HFFc6 (cell line): ENCODE measurements at places on chromosomes 7 and 10.

DNA sequence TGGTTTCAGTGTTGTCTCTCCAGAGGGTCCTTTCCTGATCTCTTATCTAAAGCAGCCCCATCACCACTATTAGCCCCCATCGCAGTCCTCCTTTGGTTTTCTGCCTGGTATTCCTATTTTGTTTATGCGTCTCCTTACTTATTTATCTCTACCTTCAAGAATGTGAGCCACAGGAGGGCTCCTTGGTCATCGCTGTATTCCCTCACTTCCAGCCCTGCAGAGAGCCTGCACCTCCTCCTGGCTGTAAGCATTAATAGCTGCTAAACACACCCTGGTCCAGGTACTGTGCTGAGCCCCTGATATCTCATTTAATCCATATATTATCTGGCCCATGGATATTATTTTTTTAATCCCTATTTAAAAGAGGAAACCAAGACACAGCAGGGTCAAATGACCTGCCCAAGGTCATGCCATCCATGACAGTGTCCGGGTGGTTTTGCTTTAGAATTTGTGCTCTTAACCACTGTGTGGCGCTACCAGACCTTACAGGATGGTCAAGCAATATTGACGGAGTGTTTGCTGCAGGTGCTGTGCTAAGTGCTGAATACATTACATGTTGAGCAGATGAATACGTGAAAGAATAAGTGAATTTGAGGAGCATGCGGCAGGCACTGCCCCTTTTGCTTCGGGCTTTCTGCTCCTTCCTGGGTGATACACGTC, 227.2 kb downstream of the ADAM12 start:
- DNase-seq, result no peak

- DNase-seq, result no peak
Measured at GRCh38 chr7:12423355-12423996, 19.8 kb upstream of the VWDE start.

DNA sequence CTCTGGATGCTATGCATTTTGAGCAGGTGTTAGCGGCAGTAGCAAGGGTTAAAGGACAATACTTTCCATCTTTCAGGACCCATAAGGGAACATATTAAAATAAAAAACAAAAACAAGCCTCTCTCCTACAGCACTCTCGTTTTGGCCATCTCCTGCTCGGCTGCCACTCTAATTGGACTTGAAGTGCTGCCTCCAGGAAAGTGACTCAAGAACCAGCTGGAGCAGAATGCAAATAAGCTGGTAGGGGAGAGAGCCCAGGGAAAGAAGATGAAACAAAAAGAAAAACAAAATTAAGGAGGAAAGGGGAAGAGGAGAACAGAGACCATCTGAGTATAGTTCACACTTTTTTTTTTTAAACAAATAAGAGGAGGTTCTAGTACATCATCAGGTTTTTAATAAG, 65.6 kb downstream of the HBP1 start:
- no peak for DNase-seq

- DNase-seq, result no peak
Measured at GRCh38 chr7:29418651-29419050, 145.0 kb upstream of the PRR15 start.

GRCh38 chr7:41045556-41046123, 657.2 kb downstream of the INHBA start:
- DNase-seq, result no peak

DNA sequence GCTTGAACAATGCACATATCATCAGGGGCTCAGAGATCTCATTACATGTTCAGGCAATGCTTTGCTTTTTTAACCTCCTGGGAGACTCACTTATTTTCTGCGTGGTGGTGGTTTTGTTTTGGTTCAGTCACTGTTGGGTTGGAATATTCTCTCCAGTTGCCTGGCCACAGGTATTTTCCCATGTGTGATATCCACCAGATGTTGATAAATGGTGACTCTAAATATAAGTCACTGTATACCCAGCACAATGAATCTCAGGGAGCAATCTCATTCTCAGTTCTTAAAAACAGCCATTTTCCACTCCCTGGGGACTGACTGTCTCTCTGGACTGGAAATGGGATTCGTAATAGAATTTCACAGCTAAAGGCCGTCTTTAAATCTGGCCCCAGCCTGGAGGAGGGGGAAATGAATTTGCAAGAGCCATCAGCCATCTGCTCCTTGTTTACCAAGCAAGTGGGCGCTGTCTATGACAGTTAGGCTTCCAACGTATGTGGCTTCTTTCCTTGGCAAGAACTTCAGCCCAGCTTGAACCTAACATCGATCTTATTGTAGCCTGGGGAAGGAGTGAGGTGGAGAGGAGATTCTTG, 1106.2 kb downstream of the NRG3 start:
- DNase-seq, result peak; percentile 32

GRCh38 chr10:72612203-72612826, 13.6 kb downstream of the MICU1 start:
- peak; percentile 7 for DNase-seq

DNA sequence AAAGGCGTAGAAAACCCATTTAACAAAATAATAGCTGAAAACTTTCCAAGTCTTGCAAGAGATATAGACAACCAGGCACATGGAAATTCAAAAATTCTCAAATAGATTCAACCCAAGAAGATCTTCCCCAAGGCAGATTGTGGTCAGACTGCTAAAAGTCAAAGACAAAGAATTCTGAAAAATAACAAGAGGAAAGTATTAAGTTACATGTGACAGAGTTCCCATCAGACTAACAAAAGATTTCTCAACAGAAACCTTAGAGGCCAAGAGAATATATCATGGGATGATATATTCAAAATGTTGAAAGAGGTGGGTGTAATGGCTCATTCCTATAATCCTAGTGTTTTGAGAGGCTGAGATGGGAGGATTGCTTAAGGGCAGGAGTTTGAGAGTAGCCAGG, 59.8 kb downstream of the TMEM178B start:
- DNase-seq, result peak; percentile 4

DNA sequence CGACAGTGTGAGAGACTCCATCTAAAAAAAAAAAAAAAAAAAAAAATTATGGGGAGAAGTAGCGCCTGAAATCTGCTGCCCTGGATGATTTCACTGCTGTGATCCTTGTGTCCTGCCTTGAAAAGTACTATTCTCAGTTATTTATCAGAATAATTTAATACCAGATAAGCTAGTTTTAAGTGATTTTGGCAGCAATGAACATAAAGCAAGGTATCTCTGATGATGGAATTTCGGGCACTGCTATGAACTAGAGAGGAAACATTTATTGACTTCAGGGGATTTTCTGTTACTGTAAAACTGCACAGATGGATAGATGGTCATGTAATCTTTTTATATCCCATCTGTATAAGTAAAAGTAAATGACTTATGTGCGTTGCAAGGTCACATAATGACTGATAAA, 619.1 kb upstream of the ANKRD30A start:
- no peak for DNase-seq

- no peak for DNase-seq
Measured at GRCh38 chr7:43768887-43769272, 10.4 kb downstream of the BLVRA start.

GRCh38 chr10:28384557-28384956, 81.7 kb upstream of the MPP7 start:
- DNase-seq, result no peak

GRCh38 chr7:83921941-83922607, 272.5 kb downstream of the SEMA3A start:
- DNase-seq, result peak; percentile 36

- DNase-seq, result no peak
Measured at GRCh38 chr10:109881769-109882057, 41.6 kb downstream of the XPNPEP1 start.

DNA sequence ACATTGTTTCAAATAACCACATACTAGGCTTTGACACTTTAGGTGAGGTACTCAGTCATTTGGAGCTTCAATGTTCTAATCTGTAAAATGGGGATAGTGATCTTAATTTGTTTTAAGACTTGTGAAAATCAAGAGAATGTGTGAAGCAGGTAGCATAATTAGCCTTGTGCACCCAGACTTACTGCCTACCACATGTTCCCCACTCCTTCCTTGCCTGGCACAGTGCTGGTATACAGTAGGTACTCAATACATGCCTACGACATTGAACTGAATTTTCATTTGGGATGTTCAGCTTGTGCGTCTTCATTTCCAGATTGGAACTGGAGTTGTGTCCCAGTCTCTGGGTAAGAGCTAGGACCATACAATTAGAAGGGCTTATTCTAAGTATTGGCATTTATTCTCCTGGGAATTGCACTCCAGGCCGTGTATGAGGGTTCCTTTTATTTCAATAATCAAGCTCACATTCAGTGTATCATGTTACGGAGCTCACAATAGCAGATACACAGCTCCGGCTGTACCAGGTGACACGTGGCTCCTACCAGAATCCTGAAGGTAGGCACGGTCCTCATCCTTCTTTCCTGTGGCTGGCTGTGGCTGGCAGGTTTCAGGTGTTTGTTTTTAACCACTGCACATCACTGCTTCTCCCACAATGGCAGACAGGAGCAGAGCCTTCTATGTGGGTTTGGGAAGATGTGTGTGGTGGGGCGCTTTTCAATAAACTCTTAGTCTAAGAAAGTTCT, 109.4 kb upstream of the PDCD4 start:
- DNase-seq, result no peak

DNA sequence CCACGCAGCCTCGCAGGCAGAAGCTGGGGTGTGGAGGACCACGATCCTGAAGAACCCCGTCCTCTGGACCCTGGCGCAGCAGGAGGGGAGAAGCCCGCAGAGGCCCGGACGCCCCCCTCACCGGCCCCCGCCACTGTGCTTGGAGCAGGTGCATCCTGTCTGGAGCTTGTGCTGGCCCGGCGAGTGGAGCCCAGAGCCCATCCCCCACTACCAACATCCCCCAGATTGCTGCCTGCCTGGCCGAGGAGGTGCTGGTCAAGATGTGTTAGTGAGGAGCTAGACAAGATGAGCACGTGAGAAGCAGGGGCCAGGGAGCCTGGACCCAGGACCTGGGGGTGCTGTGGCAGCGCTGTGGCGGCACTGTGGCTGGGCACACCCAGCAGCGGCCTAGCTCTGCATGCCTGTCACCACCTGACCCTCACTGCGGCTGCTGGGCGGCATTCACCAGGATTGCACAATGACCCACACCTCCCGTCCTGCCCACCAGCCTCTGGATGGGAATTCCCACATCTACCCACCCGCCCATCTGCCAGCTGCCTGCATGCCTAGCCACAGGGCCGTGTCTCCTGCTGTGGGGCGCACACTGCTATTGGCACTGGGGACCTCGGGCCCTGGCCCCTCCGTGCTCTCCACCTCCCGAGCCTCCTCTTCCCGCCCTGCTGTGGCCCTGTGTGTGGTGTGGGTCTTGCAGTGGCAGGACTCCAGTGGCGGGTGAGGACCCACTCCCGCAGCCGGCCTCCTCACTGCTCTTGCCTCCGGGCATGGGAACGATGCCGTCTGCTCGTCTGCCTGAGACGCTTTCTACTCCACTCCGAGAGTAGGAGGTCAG, 11.8 kb downstream of the GPR146 start:
- DNase-seq, result no peak

GRCh38 chr7:12389089-12389700, 14.5 kb downstream of the VWDE start:
- peak; percentile 17 for DNase-seq

DNA sequence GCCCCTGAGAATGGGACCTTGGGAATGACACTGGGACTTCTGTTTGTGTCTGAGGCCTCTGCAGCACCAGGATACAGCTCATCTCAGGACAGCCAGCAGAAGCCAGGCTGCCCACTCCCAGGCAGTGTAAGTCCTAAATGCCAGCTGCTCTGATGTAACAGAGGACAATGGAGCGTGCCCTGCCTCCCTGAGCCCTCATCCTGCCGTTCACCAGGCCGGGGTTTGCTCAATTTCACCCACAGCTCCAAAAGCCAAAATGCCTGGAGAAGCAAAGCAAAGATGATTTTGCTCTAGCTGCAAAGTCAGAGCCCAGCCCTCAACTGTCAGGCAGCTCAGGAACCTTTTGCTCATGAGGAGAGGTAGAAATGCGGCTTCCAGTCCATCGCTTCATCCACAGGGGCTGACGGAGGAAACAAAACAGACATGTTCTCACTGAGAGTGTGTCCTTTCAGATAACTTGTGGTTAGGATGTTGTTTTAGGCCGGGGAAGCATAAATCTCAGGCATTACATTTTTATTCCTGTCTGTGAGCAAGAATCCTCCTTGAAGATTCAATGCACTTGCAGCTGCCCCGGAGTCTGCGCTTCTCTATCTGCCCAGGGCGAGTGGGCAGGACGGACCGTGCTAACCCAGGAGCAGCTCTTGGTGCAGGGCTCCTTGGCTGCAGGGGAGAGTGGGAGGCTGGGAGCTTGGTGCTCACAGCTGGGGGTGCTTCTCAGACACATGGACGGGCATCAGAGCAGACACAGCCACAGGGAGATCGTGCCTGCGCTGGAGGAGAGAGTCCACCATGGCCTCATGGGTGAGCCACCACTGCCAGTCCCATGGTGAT, 83.2 kb upstream of the CHST15 start:
- DNase-seq, result no peak

- DNase-seq, result no peak
Measured at GRCh38 chr7:100570954-100571828, 2.5 kb downstream of the SAP25 start.

DNA sequence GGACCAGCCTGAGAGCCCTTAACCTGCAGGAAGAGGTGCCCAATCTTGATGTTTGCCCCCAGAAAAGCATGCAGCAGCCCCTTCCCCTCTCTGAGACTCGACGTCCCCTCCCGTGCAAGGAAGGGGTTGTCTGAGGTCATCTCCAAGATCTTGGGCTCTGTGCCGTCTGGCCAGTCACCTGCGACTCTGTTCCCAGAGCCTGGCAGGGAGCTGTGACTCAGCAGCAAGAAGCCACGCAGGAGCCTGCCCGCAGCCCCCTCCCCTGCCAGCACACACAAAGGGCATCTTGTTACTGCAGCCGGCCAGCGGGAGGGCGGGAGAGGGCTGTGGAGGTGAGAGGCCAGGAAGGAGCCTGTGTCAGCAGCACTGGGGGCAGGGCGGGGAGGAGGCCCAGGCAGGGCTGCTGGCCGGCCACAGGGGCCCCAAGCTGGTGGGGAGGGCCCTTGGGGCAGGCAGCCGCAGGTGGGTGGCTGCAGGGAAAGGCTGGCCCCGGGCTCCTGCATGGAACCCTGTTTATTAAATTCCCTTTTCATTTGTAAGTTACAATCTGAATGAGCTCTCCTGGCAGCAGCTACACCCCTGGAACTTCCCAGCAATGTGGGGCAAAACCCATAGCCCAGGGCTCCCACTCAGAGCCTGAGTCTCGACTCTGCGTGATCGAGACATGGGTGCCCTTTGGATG, 103.7 kb upstream of the ZMIZ1 start:
- DNase-seq, result peak; percentile 37

GRCh38 chr10:33795529-33795928, 461.1 kb upstream of the NRP1 start:
- DNase-seq, result no peak

DNA sequence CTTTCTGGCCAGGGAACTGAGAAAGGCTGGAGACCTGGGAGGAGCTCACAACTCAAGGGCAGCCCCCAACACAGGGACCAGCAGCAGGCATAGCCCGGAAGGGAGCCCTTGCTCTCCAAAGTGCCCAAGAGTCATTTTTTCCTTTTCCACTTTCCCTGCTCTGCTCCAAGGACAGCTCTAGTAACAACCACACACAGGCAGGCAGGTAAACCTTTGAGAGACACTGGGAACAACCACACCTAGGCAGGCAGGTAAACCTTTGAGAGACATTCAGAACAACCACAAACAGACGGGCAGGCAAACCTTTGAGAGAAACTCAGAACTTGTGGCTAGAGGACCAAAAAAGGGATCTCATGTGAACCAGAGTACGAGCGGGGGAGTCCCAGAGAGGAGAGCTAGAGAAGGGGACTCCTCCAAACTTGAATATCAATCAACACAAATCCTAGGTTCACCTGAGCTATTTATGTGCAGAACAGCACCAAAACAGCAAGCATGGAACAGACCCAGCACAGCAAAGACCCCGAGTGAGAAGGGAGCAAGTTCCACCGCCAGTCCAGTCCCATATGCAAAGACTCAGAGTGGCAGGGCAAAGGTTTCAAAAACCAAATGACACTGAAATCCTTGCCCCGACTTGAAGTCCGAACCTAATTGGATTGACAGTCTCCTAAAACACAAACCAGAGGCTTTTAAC, 33.6 kb upstream of the GUSB start:
- DNase-seq, result no peak
